ENCODE measurements at places on chromosomes 5 and 9.

DNA sequence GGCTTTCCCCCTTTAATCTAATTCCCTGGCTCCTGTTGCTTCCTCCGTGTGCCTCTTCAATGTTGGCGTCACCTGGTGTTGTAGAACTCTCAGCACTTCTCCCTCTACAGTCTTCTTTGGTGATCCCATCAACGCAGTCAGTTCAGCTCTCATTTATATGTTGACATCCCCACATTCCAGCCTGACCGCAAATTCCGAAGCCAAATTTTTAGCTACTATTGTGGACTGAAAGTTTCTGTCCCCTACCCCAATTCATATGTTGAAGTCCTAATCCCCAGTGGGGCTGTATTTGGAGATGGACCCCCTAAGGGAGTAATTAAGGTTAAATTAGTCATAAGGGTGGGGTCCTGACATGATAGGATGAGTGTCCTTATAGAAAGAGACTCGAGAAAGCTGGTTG, 210.6 kb upstream of the ADAMTSL1 start:
- no peak for DNase-seq

- DNase-seq: no peak
Observed at GRCh38 chr5:150502106-150502505, 5.8 kb upstream of the NDST1 start.

- DNase-seq: peak; percentile 58
Observed at GRCh38 chr5:39217365-39218281, 1.7 kb downstream of the FYB1 start.

GRCh38 chr5:117165068-117165467, 590.4 kb upstream of the SEMA6A start:
- DNase-seq: no peak

GRCh38 chr9:131739959-131740648, at the start of gene RAPGEF1:
RAPGEF1 (minus strand) TSS chr9:131740076; CDS start chr9:131739830, 246 bp downstream.
- DNase-seq: peak; percentile 84

DNA sequence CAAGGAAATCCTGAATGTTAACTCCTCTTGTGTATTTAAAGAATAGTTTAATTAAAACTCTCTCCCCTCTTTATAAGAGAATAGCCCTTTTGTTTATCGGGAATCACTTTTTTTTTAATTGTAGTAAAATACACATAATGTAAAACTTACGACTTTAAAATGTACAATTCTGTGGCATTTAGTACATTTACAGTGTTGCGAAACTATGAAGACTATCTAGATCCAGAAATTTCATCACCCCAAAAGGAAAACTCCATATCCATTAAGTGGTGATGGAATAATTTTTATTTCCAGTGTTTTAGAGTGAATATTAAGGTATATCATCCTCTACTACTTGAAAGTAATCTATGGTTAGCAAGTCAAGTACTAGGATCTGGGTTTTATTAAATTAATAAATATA, 36.8 kb downstream of the KDM3B start:
- DNase-seq: no peak

DNA sequence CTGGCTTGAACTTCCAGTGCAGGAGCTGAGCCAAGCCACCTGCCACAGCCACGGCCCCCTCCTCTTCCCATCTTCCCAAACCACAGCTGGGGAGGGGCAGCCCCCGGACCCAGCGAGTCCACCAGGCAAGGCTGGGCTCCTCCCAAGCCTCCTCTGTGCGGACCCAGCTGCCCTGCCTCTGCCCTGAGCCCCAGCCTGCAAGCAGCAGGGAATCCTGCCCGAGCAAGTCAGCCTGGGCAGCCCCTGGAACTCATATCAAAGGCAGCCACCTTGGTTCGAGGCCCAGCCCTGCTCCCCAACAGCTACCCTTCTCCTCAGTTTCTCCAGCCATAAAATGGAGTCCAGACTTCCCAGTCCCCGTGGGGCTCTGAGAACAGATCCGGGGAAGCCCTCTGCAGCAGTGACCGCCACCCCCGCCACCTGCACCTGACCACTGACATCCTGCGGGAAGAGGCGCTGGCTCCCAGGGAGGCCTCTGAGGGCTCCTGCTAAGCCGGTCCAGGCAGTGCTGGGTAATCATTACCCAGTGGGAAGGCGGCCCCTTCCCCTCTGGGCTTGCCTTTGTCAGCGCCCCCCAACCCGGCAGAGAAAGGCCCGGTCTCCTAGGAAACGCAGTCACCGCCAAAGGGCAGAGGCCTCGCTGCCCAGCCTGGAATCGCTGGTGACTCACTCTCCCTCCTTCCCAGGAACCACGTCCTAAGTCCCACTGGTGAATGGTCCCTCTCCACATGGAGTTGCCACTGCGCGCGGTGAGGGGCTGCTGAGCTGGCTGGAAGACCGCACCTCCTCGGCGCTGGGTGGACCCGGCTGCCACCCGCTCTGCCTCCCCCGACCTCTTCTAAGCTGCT, 1.5 kb downstream of the VAV2 start:
- peak; percentile 59 for DNase-seq

DNA sequence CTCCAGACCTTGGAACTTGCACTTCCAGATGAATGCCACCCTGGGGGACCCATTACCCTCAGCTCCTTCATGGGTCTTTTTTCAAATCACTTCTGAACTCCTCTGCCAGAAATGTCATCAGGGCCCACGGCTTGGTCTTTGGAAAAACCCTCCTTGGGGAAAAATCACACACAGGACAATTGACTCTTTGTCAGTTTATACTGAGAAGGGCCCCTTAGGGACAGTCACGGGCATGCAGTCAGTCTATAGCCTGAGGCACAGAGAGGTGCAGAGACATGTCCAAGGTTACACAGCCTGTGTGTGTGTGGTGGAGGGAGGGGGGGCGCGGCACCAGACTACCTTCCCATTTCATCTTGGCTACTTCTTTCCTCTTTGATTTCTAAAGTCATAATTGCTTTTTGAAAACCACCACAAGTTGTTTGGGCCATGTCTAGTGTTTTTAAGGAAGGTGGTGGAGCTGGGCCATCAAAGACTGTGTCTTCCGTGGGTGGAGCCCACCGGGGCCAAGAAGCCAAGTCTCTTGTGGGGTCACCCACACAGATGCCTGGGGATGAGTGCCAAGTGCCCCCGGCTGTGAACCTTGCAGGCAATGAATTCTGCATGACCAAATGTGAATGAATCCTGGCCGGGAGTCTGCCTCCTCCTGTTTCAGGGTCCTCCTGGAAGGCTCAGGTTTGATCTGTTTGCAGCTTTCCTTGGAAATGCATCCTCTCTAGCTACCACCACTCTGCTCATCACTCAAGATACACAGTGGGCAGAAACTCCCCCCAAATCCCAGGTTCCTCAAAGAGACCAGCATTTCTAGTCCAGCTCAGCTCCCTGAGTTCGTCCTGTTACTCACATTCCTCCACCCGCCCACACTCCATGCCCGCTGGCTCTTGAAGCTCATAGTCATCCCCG, 200.1 kb upstream of the TBC1D2 start:
- no peak for DNase-seq

GRCh38 chr5:32687499-32687831, 23.7 kb upstream of the NPR3 start:
- peak; percentile 33 for DNase-seq

DNA sequence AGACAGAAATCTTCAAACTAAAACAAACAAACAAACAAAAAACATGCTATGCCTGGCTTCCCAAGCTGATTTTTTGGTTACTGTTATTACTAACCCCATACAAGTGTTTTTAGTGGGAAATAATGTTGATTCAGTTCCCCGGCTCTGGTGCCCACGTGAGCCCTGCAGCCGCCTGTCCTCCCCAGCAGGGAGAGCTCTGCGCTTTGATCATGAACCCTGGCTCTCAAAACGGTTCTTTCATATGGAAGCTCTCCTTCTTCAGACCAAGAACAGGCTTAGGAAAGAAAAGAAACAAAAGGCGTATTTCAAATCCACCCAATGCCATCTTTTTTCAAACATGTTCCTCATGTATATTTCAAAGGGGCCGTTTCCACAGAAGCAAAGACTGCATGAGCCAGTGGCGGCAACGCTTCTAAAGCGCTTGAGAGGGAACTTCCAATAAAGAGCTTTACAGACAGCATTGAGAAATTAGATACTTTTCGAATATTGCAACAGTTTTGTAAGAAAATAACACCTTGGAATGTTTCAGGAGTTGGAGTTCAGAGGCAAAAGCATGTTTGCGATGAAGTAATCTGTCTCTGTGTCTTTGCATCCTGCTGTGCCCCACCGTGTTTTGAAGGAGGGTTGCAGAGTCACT, 74.8 kb downstream of the ICE1 start:
- peak; percentile 75 for DNase-seq

DNA sequence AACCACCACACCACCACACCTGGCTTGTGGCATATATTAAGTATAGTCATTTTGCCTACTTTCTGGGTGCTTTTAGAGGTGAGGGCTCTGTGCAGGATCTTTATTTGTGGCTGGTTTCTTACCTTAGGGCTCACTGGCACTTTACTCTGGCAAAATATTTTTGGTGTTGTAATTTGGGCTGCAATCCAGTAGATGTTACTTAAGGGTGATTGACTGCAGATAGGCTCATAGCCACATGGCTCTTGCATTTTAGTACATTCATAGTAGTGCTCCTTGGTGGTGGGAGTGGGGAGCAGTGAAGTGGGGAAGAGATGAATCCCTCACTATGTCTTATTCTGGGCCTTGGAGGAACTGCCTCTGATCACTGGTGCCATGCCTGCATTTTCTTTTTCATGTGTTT, 376.1 kb upstream of the GRIN3A start:
- no peak for DNase-seq

DNA sequence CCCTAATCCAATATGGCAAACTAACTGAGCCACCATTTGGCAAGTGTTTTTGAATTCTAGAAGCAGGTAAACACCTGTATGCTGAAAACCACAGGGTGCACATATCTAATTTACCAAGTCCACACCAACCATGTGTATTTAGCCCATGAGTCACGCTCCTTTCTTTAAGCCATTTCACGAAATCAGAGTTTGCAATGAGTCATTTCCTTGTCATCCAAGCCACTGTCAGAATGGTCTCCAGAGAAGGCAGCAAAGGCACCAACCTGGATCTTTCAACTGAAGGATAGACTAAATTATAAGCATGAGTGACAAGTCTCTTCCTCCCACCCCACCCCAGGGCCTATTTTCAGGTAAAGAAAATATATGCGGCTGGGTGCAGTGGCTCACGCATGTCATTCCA, 110.0 kb downstream of the PAX5 start:
- DNase-seq: no peak

DNA sequence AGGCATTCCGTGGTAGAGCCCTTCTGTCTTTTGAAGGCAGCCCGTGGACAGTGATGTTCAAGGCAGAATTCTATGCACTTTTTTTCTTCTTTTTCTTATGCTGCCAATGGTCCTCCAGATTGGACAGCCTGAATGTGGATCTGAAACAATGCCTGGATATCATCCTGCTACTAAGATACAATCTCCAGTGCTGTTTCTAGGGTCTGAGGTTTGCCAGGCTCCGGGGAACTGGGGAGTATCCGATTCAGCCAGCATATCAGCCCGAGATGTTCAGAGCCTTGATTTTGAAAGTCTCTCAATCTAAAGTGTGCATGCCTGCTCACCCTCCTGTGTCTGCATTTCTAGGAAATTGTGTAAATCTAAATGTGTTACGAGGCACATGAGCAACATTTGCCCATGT, 103.8 kb upstream of the WWC1 start:
- peak; percentile 65 for DNase-seq

GRCh38 chr9:87201351-87201751, 254.0 kb upstream of the GAS1 start:
- DNase-seq: no peak

GRCh38 chr5:20033881-20034280, 45.9 kb upstream of the CDH18 start:
- no peak for DNase-seq

All from BE2C (cell line).